ENCODE measurements at places on chromosomes 11 and 22.

DNA sequence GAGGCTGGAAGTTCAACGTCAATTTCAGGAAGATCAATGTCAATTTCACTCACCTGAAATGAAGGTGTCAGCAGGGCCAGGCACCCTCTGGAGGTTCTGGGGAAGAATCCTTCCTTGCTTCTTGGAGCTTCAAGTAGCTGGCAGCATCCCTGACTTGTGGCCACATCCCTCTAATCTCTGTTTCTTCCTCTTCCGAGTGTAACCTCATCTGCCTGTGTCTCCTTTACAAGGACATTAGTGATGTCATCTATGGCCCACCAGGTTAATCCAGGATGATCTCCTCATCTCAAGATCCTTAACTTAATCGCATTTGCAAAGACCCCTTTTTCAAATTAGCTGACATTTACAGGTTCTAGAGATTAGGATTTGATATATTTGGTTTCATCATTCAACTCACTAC lies 240.8 kb upstream of the MTNR1B start:
- no peak for DNase-seq

DNA sequence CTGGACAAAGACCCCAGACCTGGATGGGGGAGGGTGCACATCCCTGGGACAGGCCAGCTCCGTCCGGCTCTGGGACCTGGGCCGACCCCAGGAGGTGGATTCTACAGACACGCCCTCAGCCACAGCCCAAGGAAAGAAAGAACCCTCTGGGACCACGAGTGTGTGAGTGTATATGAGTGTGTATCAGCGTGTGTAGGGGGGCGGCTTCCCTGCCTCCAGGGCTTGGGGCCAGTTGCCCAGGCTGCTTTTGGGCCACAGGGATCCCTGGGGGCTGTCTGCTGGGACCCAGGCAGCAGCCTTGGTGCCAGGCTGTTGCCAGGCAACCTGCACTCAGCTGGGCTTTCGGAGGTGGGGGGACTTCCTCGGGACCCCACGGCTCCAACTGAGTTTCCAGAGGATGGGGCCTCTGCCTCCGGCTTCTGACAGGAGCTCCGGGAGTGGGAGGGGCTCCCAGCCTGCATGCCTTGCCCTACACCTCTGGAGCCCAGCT lies 8.9 kb downstream of the DUSP8 start:
- no peak for DNase-seq

DNA sequence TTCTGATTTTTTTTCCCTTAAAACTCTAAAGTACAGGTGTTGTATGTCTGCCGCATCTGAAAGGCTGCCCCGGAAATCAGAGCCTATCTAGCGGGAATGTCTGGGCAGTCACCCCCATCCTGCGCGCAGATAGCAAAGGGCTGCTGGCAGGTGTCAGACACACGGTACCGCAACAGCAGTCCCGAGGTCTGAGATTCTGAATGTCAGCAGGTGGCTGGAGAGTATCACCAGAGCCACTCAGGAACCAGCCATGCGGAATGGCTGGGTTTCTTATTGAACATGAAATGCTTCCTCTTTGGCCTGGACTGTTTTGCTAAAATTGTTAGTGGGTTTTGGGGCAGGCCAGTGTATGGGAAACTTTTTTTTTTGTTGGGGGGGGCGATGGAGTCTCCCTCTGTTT lies 53.3 kb downstream of the CERK start:
- DNase-seq: no peak

DNA sequence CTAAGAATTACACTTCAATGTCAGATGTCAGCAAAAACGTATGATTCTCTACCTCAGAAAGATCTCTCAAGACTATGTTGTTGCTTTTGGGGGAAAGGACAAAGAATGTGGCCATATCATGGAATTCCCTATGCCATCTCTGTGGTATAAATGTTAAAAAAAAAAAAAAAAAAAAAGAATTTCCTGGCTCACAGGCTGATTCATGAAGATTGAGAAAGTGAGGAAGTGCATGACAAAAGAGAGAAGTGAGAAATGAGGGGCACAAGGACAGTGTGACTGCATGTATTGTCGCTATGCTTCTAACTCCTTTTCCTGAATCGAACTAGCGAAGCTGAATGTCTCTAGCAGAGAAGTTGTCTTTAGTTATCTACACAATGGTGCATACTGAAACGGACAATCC lies 80.6 kb upstream of the CARD18 start:
- DNase-seq: no peak
